ENCODE measurements at places on chromosomes 7 and 10.

- peak; percentile 82 for DNase-seq
These were observed 18.7 kb upstream of the ARHGAP12 start for GRCh38 chr10:31947144-31947926.

DNA sequence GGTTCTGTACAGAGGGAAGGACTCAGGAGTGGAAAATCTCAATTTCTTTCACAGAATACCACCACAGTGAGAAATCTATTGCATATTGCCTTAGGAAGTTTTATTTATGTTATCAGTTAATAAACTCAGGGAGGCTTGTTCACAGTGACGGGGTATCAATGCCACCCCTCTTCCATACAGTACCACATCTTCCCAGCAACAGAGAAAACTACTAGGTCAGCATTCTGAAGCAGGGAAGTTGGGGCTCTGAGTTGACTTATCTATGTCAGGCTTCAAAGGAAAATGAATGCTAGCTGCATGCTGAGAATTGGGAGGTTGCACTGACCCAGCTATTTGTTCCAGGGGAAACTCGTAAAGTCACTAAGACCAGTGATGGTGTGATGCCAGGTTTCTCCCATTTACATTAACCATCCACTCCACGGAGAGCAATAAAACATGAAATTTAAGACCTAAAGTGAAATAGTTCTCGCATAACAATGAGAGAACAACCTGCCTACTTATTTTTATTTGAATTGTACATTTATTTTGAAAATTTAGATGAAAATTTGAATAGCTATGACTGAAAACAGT lies 266.7 kb downstream of the RNLS start:
- no peak for DNase-seq

DNA sequence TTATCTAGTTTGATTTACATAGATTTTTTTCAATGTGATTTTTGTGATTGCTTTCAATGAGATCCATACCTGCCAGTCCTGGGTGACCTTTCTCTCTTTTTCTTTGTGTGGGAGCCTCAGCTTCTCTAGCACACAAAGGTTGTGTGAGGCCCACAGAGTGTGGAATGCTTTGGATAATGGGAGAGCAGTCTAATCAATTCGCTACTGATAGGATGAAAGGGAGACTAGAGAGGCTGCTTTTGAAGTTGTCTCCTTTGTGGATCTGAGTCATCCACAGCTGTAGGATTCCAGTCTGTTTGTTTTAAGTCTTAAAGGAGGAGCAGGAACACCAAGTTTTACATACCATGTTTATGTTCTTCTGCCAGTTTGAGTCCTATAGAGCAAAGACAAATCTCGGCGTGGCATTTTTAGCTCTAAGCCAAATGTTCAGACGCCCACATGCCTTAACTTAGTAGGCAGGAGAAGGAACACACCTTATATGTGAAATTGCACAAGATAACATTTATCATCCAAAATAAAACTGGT lies 330.0 kb downstream of the ARL4A start:
- peak; percentile 14 for DNase-seq

- no peak for DNase-seq
These were observed 626 bp upstream of the BMS1 start for GRCh38 chr10:42781893-42782445.

- no peak for DNase-seq
These were observed 41.6 kb downstream of the FRMPD2 start for GRCh38 chr10:48232717-48233447.

Data from AG20443 (cell line).